ENCODE measurements at places on chromosomes 4 and X. TPM values are rescaled to one million over a fixed set of nuclear protein-coding genes. Genes with fewer than 3 reads are reported as not detected.

DNA sequence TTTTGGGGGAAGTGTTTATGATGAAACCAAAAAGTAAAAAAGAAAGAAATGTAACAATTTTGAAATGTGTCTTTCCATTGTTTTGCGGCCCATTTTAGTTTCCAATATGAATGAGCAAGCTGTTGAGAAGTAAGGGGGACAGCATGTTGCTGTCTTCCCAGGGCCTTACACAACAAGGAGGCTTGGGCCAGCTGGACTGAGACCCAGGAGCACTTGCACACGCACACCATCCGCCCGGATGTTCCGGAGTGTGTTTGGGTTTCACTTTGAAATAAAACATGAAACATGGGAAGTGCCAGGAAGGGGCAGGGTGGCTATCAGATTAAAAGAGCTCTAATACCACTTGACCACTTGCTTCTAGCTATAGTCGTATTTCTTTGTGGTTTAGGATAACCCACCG is 144.4 kb downstream of the NHS start:
- no peak for DNase-seq

GRCh38 chr4:182194091-182194824 is 48.9 kb upstream of the TENM3 start:
- no peak for DNase-seq

GRCh38 chrX:20011608-20012007 is 20.7 kb upstream of the BCLAF3 start:
- DNase-seq, result no peak

DNA sequence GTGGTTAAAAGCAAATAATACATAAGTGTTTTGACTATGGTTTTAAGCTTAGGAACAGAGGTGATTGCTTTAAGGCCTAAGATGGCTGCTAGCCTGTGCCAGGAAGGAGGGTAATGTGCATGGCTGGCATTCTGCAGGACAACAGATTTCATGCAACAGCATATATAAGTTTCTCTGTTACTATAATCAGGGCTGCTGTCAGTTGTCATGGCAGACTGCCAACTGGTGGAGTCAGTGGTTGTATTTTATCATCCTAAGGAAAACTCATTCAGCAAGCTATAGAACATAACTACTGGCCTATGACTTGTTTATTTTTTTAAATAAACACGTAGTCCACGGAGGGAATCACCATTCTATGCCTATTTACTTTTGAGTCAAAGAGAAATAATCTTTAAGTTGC is 77.7 kb upstream of the DCAF8L1 start:
- DNase-seq, result no peak

- DNase-seq, result no peak
Observed at GRCh38 chr4:153116801-153117200, 87.4 kb upstream of the TRIM2 start.

GRCh38 chr4:6824071-6824470 is 41.5 kb downstream of the KIAA0232 start:
- no peak for DNase-seq

DNA sequence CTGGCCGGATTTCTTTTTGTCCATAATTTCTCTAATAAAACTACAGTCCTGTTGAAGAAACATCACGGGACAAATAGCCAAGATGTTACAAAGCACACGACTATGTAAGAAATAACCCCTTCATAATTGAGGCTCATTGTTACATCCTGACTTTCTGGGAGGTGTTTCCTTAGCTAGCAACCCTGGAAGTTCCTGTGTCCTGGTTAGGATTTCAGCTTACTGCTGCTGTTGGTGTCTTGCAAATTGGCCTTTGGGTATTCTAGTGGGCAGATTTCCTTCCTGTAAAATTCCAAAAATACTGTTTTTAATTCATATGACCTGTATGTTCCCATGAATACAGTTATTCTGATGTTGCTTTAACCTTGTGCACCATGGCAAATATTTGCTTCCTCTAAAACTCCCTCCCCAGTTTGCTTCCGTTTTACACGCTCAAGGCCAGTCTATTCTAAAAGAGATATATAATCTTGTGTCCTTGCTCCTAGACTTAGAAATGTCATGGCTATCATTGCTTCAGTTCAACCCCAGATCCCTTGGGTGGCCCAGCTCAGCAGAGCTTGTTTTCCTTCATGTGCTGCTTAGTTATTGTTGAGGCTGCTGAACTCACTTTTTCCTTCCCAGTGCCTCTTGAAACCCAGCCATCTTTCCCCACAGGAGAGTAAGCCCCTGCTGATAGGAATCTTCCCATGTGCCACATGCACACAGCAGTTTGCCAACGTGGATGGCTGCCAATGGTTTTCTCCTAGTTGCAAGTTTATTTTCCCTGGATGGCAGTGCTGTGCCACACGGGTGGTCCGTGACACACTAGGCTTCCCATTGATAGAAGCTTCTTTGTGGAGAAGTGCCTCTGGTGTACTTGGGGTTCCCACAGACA is 75.8 kb downstream of the TSPAN7 start:
- DNase-seq, result no peak

DNA sequence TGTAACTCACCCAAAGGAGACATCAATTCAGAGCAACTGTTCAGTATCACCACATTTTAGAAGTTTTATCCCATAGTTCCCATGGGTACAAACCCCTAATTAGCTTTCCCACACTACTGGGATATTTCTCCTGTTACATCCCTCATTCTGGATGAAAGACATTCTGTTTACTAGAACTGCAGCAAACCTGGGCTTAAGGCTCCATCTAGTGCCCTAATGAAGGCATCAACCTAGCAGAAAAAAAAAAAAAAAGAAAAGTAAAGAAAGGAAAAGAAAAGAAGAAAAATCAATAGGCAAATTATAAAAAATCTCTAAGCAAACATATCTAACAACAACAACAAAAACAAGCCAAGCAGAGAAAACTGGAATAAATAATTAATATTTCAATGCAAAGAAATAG is 133.7 kb upstream of the CPXCR1 start:
- no peak for DNase-seq

DNA sequence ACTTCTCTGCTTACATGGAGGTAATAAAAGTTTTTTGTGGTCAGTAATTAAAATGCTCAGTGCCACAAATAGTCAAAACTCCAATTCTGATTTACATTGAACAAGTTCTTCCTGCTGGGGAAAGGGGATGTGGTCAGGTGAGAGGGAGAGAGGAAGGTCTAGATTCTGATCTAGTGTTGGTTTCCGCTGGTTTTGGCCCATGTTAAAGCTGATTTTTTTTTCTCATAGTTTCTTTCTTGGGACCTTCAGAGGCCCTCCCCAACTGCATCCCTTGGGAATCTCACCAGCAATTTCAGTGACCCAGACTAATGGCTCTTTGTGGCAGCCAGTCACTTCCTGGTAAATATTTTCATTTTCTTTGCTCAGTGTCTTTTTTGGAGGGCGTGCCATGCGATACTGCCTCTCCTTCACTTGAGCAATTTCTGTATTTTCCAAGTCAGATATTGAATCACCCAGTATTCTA is 332.7 kb downstream of the RAPGEF2 start:
- no peak for DNase-seq

- DNase-seq, result no peak
Observed at GRCh38 chr4:56078866-56079265, 130.1 kb downstream of the CEP135 start.

DNA sequence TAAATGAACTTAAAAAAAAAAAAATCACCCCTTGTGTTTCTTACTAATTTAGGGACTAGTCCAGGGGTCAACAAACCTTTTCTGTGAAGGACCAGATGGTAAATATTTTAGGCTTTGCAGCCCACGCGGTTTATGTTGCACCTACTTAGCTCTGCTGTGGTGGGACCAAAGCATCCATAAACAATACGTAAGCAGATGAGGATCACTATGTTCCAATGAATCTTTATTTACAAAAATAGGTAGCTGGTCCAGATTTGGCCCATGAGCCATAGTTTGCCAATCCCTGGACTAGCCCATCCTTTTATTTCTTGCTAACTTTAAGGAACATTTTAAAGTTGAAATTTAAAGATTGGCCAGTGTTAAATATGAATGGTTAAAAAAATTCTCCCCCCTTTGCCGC is 95.3 kb downstream of the AFF1 start:
- DNase-seq, result no peak

GRCh38 chrX:136712650-136713310 is 64.8 kb downstream of the CD40LG start:
- no peak for DNase-seq

GRCh38 chr4:146359771-146360170 is 145.4 kb downstream of the REELD1 start:
- no peak for DNase-seq

DNA sequence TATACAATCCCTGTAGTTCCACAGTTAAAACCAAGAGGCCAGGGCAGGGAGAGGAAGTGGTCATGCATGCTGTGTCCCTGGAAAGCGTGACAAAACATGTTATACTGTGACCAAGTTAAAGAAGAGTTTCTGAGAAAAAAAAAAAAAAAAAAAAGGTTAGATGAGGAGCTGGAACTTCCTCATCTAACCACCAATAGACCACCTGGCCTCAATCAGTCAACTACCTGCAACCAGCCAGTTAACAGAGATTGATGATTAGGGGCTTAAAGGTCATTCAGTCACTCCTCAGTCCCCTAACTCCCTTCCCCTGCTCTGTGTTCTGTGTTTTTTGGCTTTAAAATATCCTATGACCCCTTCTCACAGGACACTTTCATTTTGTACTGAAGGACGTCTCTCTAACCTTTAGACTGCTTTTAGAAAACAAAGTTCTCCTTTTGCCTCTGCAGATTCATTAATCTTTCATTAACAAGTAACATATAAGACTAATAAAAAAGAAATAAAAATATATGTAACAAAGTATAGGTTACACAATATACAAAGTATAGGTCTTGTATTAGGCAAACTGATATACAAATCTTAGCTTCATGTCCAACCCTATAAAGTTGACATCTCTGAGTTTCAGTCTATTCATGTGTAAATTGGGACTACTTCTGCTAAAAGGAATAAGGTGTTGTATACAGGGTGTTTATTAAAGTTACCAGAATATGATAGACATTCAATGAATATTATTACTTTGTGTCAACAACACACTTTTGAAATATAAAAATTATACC is 179.1 kb upstream of the NDST4 start:
- DNase-seq, result no peak

GRCh38 chr4:1171311-1172227 is 814 bp downstream of the SPON2 start:
- no peak for DNase-seq

DNA sequence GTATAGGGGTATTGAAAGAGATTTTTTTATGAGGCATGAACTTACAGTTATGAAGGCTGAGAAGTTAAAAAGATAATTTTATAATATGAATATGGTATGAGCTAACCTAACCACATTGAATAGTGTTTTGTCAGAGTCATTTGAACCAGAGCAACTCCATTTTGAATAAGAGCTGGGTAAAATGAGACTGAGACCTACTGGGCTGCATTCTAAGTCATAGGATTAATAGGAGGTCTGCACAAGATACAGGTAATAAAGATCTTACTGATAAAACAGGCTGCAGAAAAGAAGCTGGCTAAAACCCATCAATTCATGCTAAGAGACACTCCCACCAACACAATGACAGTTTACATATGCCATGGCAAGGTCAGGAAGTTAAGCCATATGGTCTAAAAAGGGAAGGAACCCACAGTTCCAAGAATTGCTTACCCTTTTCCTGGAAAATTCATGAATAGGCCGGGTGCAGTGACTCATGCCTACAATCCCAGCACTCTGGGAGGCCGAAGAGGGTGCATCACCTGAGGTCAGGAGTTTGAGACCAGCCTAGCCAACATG is 209.2 kb downstream of the TECRL start:
- no peak for DNase-seq

DNA sequence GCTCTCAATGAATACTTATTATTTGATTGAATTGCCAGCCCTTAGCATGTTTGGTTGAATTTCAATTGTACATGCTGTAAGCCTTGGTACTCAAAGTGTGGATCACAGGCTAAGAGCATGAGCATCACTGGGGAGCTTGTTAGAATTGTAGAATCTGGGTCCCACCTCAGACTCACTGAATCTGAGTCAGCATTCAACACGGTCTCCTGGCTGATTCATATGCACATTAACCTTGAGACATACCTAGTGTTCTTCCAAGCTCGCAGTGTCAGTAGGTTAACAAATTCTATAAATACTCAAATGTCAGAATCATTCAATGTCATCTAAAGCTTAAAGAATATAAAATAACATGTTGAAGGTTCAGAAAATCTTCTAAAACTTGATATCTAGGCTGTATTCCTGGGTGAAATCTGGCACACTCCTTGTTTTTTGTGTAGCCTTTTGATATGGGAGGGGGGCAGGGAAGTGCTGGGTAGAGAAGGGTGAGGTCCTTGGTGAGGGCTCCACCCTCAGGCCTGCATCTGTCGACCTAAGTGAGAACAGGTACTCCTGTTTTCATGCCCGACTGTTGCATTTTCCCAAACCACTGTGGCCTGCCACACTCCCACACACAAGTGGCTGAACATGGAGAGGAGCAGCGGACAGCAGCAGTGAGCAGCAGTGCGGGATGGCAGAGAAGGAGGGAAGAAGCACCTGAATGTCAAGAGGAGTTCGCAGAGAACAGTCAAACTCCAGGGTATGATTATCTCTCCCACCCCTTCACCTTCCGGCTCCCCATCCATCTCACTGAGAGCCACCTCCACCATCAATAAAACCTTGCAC is 529.6 kb upstream of the IGFBP7 start:
- DNase-seq, result no peak

- no peak for DNase-seq
Observed at GRCh38 chr4:167883266-167883665, 209.1 kb upstream of the ANXA10 start.

- no peak for DNase-seq
Observed at GRCh38 chrX:100905620-100906019, 23.1 kb downstream of the XKRX start.

DNA sequence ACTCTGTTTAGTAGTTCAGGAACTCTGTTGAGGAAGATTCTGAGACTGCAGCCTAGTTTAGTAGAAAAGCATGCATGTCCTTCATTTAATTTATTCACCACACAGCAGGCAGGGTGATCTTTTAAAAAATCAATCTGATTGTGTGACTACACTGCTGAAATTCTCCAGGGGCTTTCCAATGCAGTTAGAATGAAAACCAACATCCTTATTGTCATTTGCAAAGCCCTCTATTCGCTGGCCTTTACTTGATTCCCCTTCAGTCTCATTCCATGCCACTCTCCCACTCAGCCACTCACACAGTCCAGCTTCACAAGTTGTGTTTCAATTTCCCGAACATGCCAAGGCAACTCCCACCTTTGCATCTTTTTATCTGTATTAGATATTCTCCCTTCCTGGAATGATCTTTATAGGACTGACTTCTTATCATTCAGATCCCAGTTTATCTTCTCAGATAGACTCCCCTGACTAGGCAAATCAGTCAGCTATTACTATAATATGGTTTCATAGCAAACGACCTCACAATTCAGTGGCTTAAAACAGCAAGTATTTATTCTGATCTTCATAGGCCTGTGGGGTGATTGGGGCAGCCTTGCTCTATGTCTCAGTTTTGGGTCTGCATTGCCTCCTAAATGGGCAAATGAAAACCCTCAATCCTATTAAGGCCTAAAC is 21.3 kb upstream of the FTHL17 start:
- DNase-seq, result no peak

Gene GJB1
- not detected for total RNA-seq

Gene SCARB2
- total RNA-seq, result 35.7 TPM

Gene ABLIM2
- total RNA-seq, result 3.0 TPM

Gene GLRA3
- not detected for total RNA-seq

Gene ETDA
- not detected for total RNA-seq

Gene CFI
- not detected for total RNA-seq

Gene HS6ST2
- total RNA-seq, result 3.7 TPM

Gene CDS1
- 13.9 TPM for total RNA-seq

Gene GYG2
- total RNA-seq, result 65.3 TPM

Gene SLC10A4
- 3.6 TPM for total RNA-seq

Measured in H1 (cell line).